ENCODE measurements at places on chromosomes 2 and 18. TPM values are rescaled to one million over a fixed set of nuclear protein-coding genes. Genes with fewer than 3 reads are reported as not detected.

Gene CD8B2
- polyA plus RNA-seq = 0.04 TPM

Gene NGEF
- polyA plus RNA-seq = 2.8 TPM

Gene TUBA3D
- 0.87 TPM for polyA plus RNA-seq

Gene SLC11A1
- polyA plus RNA-seq = 0.63 TPM

Gene KIF1A
- polyA plus RNA-seq = 6.0 TPM

Gene SULT1C4
- 25.8 TPM for polyA plus RNA-seq

Gene GPR45
- polyA plus RNA-seq = not detected

Gene HOXD12
- not detected for polyA plus RNA-seq

Gene CRYGC
- not detected for polyA plus RNA-seq

Gene ABCG8
- polyA plus RNA-seq = 0.08 TPM

Gene SCN3A
- 1.4 TPM for polyA plus RNA-seq

Gene ATP8B1
- 6.2 TPM for polyA plus RNA-seq

Gene ATP6V1C2
- polyA plus RNA-seq = 1.6 TPM

Gene EPB41L3
- polyA plus RNA-seq = 93.0 TPM

Gene TUBB8B
- polyA plus RNA-seq = not detected

Gene OR6B3
- polyA plus RNA-seq = not detected

Gene TYMS
- 122 TPM for polyA plus RNA-seq

Gene ASIC4
- polyA plus RNA-seq = 0.34 TPM

Gene GAL3ST2
- polyA plus RNA-seq = 0.15 TPM

Gene ALPG
- 0.30 TPM for polyA plus RNA-seq

Gene ARHGAP25
- polyA plus RNA-seq = 5.0 TPM

Gene RAD51AP2
- 0.12 TPM for polyA plus RNA-seq

Gene SGPP2
- polyA plus RNA-seq = 0.39 TPM

Gene ZNF516
- 32.2 TPM for polyA plus RNA-seq

Gene CCDC178
- 1.6 TPM for polyA plus RNA-seq

Gene ICOS
- polyA plus RNA-seq = not detected

Gene SLC14A1
- 1.9 TPM for polyA plus RNA-seq

Gene TEKT4
- polyA plus RNA-seq = not detected

Gene MC4R
- 0.24 TPM for polyA plus RNA-seq

Gene BOLL
- 1.2 TPM for polyA plus RNA-seq

Gene COLEC11
- 0.71 TPM for polyA plus RNA-seq

Gene LRRC30
- 2.2 TPM for polyA plus RNA-seq

Gene NEURL3
- 0.20 TPM for polyA plus RNA-seq

Measured in muscle of back (tissue), 13 donors.